ENCODE measurements at places on chromosomes 4 and X.

DNA sequence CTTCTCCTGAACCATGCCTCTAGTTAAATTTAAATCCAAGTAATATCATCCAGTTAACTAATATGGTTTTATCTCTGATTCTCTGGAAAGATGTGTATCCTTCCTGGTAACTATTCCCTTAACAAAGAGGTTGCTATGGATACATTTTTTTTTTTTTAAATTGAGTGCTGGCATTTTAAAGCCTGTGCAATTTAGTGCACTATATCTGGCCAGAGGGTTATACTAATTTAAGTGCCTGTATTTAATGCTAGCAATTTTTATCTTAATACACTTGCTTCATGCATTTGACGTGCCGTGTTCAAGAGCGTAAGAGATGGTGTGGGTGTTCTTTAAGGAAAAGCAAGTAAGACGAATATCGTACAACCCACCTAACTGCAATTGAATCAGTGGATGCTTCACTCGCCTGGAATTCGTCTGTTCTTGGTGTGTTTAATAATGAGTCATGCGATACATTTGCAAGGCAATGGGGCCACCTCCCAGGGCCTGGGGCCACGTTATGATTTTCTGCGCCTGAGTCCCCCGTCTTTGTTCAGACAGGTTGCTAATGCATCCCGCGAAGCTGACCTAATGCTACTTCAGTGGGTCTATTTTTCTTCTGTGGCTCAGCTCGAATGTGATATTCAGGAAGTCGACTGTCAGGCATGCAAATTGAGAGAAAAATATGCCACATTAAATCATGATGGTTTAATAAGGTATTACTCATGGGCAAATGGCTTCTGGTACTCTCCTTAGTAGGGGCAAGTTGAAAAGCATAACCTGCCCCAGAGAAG lies 14.2 kb upstream of the MID1 start:
- DNase-seq = no peak

DNA sequence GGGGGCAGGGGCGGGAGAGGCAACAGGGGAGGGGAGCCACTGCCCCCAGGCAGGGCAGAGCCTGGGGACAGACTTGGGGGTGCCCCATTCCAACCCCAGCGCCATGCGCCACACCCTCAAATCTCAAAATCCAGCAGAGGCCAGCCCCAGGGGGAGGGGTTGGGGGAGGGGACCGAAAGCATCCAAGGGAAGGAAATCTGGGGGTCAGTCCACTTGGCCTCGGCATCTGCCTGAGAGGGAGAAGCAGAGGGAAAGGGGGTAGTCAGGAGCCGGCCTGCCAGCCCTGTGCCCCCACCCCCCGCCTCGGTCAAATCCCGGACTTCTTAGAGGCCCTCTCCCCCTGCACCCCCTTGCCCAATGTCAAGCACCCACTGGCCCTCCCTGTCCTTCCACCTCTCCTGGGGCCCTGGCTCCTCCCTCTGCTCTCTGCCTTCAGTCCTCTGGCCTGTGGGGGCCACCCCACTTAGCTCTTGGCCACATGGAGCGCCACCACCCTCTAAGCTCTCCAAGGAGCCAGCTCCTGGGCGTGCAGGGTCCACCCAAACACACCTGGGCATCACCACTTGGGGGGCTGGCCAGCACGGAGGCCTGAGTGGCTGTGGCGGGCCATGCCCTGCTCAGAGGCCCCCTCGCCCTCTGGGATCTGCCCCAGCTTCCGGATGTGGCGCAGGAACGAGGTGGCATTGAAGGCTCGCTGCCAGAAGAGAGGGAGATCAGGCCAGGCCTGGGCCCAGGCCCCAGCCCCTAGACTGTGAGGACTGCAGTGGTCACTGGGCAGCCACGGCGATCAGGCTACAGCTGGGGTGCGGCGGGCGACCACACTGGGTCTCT lies 3.5 kb downstream of the PNCK start:
- DNase-seq = no peak

DNA sequence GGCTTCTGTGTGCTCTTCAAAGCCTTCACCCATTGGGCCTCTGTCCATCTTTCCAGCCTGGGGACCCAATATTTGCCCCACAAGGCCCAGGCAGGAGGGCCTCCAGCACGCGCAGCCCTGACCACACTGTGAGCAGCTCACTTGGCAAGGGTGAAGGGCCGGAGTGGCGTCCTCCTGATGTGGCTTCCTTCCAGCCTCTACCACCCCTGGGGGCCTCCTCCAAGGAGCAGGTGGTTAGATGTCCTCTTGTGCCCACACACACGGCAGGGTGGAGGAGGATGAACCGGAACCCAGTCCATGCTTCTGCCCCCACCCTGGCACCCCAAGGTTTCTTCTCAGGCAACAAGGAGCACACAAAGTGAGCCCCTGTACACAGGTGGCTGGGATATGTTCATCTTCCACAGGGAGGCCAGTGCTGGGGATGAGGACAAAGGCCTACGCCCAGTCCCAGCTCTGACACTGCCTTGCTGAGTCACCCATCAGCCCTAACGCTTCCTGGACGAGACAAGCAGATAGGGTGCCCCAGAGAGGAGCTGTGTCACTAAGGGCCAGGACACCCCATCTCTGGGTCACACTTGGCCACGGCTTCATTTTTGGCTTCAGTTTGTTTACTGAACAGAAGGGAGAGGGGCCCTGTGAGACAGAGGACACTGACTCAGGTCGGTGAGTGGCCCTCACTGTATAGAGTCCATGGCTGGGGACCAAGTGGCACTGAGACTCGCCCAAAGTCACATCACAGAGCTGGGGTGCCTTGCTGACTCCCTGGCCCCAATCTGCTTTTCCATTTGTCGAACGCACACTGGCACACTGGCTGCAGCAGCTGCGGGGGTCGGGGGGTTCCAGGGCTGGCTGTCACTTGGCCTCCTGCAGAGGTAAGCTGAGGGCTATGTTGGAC lies 1.9 kb downstream of the UBL4A start:
- DNase-seq = no peak

DNA sequence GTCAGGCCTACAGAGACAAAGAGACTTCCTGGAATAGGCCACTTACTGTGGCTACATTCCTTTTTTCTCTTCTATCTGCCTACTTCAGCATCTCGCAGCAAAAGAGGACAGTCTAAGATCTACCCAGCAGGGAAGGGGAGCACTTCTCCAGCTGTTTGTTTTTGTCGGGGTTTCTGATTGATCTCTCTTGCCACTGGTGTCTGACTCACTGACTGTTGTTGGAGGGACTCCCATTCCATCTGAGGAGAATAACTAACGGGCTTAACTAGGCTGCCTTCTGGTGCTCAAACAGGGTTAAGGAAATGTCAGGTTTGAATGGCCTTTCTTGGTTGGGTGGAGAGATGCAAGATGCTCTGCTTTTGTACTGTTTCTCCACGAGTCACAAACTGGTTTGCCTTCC lies 100.2 kb upstream of the TMEM164 start:
- DNase-seq = no peak

- DNase-seq = no peak
Observed at GRCh38 chr4:62130230-62130629, 930.1 kb downstream of the ADGRL3 start.

DNA sequence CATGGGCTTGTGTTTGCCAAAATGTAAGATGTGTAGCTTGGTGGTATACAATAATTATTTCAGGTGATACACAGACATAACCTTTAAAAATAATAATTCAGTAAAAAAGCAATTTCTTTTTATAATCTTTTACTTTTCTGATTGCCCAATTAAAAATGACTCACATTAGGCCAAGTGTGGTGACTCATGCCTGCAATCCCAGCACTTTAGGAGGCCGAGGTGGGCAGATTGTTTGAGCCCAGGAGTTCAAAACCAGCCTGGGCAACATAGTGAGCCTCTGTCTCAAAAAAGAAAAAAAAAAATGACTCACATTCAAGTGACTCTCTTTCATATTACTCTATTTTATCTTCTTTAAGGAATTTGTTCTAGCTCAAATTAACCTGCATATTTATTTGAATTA lies 449.4 kb upstream of the HTR2C start:
- no peak for DNase-seq

- DNase-seq = no peak
Observed at GRCh38 chr4:10596586-10597290, 87.8 kb downstream of the CLNK start.

- DNase-seq = no peak
Observed at GRCh38 chrX:39336671-39337311, 535.5 kb downstream of the MID1IP1 start.

DNA sequence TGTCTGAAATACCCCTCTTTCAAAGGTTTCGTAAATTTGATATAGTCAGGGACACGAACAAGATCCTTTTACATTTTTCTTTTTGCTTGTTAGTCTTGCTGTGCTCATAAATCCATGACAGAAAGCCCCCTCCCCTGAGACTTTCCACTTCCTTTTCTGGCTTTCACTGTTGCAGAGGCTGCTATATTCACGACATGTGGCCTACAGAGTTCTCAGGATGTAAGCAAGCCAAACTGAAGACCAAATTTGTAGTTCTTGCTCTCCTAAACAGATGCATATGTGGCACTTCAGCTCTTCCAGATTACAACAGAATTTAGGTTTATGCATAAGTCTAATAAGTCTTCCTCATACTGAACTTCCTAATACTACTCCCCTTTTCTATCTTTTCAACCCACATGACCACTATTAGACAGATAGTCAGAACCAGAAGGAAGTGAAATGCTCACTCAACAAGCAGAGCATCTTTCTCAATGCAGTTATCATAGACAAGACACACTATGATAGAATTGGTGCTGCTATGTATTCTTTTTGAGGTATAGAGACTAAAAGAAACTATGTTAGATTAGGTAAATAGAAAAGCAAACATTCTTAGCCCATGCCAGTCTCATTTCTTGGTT lies 15.0 kb downstream of the BTK start:
- no peak for DNase-seq

DNA sequence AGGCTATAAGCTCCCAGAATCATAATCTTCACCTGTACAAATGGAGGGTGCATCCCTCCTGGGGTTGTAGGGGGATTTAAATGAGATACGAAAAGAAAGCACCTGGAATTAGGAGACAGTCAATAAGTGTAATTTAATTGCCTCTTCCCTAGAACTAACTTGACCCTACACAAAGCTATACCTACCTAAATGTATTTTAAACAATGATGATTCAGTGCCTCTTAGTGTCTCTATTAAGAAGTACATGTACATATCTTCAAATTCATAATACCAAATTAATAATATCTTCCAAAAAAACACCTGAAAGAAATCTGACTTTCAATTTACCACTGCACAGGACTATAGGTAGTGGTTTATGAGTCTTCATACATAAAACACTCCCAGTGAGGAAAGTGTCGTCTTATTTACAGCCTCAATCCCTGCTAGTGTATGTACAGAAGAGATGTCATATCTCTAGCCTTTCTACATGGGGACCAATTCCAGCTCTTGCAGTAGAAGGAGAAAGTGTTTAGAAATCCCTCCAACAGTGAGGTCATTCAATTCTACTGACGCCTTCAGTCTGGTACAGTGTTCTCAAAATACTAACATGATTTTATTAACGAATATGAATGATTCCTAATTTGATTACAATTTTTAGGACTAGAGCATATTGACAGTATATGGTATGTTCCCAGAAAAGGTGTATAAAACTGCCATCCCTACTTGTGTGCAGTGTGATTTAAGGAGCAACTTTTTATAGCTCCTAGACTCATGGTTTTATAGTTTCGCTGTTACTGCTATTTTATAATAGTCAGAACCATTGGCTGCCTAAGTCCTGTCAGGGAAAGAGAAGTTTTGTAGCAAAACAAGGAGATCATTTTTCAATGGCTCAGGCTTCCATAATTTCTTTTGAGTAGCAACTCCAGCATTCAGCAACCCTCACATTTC lies 282.7 kb downstream of the UNC5C start:
- DNase-seq = no peak

GRCh38 chr4:71974681-71975080 lies 57.1 kb upstream of the NPFFR2 start:
- no peak for DNase-seq

DNA sequence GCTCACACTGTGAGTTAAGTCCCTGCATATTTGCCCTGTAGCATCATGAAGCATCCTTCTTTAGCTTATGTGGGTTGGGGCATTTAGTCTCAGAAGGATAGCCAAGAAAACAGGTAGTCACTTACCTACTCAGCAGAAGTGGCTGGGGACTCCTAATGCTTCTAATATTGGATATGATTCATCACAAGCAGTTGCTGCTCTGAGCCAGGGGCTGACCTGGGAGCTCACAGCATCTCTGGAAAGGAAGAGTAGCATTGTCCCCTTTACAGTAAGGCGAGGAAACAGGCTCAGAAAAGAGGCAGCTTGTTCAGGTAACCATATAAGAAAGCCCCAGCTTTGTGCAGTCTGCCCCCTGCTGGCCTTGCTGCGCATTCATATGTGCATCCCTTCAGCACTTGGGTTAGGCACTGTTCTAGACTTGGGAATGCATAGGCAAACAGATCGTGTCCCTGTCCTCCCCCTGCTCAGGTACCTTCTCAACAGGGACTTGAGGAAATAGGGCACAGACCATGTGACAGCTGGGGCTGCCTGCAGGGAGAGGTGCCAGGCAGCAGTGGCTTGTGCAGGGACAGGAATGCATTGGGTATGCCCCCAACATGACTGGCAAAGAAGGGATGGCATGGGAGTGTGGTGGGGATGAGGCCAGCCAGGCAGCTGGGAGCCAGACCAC lies 35.7 kb upstream of the TBC1D14 start:
- DNase-seq = no peak

GRCh38 chr4:75790024-75790423 lies 65.6 kb downstream of the USO1 start:
- no peak for DNase-seq

DNA sequence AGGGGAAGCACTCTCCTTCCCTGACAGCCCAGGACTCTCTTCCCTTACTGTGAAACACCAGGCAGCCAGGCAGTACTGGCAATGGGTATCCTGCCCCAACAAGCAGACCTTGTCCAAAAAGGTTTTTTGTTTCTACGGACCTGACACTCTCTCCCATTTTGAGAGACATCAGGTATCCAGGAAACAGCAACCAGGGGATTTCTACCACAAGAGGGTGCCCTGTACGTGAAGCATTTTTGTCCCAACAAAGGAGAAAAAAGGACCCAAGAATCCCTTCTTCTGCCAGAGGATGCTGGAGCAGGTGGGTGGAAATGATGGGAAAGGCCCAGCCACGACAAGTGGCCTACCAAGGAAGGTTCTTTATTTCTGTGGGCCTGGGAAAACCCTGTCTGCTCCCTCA lies 65.7 kb upstream of the FGF13 start:
- DNase-seq = no peak

- no peak for DNase-seq
Observed at GRCh38 chrX:3757510-3758025, 44.1 kb upstream of the PRKX start.

GRCh38 chr4:106978046-106978774 lies 57.9 kb downstream of the DKK2 start:
- no peak for DNase-seq

GRCh38 chr4:41129128-41129754 lies 85.1 kb downstream of the APBB2 start:
- no peak for DNase-seq

GRCh38 chr4:7906171-7906701 lies 33.4 kb downstream of the AFAP1 start:
- no peak for DNase-seq

- DNase-seq = no peak
Observed at GRCh38 chr4:159608436-159608835, 505.6 kb downstream of the RAPGEF2 start.
